ENCODE measurements at places on chromosomes 5 and 9.

GRCh38 chr5:87103616-87104287 is 163.9 kb upstream of the RASA1 start:
- no peak for DNase-seq

- no peak for DNase-seq
Observed at GRCh38 chr9:123996731-123997421, 14.7 kb upstream of the LHX2 start.

DNA sequence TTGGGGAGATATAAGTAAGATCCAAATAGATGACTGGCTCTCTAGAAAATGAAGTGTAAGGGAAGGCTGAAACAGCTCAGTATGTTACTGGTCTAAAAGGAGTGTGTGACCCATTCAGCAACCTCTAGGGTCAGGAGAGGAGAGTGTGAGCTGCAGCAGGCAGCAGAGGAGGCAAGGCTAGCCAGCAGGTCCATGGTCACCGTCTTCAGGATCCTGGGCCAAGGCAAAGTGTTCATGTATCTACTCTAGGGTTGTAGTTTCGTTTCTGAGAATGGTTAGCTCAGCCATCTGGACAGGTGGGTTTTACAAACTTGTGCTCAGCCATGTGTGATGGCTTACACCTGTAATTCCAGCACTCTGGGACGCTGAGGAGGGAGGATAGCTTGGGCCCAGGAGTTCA is 13.7 kb downstream of the MYO10 start:
- DNase-seq, result no peak

DNA sequence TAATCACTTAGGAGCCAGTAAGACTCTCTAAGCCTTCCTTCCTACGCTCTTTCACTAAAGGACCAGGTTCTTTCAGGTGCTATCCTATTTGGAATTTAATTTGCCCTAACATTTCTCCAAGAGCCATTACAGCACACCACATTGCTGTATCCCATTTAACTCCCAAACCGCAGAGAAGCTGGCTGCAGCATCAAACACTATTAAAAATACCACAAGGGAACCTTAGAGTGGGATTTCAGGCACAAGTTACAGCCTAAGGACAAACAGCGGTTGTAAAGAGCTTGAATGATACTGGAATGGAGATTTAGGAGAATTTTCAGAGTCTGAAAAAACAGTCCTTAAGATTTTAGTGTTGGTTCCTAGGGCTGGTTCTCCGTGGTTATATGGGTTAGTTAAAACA is 566.4 kb downstream of the RAB3C start:
- DNase-seq, result no peak

DNA sequence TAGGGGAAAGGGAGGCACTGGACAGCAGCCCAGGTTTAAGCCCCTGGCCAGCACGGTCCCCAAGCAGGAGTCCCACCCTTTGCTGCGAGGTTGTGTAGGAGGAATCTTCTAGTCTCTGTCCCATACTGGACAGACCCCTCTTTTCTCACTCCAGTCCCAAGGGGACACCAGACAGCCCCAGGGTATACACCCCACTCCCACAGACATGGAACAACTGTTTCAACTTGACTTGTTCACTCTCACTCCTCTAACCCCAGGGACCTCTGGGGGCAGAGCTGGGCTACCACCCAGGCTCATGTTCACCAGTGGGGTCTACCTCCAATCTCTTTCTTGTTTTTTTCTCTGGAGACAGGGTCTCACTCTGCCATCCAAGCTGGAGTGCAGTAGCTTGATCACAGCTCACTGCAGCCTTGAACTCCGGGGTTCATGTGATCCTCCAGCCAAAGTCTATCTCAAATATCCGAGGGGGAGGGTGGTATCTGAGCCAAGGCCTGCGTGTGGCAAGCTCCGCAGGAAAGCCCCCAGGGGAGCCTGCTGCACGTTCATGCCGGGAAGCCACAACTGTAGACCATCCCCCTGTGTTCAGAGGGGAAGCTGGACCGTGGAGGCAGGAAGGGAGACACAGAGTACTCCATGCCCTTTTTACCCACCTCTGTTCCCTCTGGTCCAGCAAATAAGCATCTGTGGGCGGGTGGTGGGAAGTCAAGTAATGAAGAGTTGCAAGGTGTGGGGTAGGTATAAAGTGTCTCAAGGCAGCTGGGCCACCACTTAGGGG is 1.8 kb downstream of the PTGES2 start:
- no peak for DNase-seq

GRCh38 chr5:152226191-152226590 is 178.9 kb downstream of the NMUR2 start:
- no peak for DNase-seq

DNA sequence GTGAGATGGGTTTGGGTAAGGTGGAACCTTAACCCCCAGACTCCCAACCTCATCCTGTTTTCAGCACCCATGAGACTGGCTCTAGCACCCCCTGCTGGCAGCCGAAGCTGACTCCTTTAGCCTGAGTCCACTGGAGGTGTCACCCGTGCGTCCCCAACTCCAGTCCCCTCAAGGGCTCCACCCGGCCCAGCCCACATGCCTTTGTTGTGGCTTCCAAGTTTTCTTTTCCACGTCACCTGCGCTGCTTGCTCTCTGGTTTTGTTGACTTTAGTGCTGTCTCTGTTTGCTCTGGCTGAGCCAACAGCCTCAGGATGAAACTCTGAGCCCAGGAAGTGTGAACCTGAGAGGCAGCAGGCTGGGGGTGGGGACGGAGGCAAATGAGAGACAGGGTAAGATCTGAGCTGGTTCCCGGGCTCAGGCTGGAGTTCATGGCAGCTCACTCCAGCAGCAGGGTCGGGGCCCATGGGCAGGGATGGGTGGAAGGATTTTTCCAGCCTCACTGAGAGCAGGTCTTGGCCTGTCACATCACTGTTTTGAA is 13.2 kb upstream of the AQP7 start:
- peak; percentile 36 for DNase-seq

GRCh38 chr5:76221311-76221710 is 138.1 kb downstream of the SV2C start:
- no peak for DNase-seq

DNA sequence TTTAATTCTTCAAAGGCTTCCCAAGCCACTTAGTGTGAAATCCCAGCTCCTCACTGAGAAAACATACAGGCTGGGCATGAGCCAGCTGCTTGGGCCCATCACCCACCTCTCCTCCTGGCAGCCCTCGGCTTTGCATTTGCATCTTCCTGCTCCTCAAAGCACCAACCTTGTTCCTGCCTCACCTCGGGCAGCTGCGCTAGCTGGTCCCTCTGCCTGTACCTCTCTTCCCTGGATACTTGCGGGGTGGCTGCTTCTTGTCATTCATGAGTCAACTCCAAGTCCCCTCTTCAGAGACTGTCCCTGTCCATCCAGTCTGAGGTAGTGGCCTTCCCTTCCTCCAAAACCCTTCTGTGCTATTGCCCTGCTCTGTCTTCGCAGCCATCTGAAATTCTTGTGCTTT is 116.1 kb upstream of the CXCL14 start:
- no peak for DNase-seq

DNA sequence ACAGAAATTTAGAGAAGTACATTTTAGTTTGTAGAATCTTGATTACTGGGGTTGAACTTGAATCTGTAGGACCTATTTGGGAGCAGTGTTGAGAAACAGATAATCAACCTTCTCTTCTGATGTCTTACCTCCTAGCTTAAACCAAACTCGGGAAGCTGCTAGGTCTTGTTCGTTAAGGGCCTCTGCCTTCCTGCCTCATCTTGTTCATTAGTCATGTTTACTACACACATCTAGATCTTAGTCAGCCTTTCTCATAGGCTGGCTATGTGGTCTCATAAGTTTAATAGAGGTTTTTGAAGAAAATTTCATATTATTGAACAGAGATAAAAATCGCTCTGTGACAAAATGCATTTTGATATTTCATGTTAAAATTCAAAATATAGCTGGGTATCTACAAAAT is 331.0 kb upstream of the EDIL3 start:
- no peak for DNase-seq
